Mucosa of descending colon (tissue), 3 donors: ENCODE measurements at places on chromosomes 5 and 9. TPM values are rescaled to one million over a fixed set of nuclear protein-coding genes. Genes with fewer than 3 reads are reported as not detected.

The COL23A1 gene
- 0.17 TPM for total RNA-seq

The SPATA31C1 gene
- total RNA-seq, result not detected

The COL15A1 gene
- total RNA-seq, result 43.4 TPM

The LHX2 gene
- not detected for total RNA-seq

The MSX2 gene
- 0.66 TPM for total RNA-seq

The FRMD3 gene
- 12.2 TPM for total RNA-seq
